ENCODE measurements at places on chromosomes 7 and 10.

DNA sequence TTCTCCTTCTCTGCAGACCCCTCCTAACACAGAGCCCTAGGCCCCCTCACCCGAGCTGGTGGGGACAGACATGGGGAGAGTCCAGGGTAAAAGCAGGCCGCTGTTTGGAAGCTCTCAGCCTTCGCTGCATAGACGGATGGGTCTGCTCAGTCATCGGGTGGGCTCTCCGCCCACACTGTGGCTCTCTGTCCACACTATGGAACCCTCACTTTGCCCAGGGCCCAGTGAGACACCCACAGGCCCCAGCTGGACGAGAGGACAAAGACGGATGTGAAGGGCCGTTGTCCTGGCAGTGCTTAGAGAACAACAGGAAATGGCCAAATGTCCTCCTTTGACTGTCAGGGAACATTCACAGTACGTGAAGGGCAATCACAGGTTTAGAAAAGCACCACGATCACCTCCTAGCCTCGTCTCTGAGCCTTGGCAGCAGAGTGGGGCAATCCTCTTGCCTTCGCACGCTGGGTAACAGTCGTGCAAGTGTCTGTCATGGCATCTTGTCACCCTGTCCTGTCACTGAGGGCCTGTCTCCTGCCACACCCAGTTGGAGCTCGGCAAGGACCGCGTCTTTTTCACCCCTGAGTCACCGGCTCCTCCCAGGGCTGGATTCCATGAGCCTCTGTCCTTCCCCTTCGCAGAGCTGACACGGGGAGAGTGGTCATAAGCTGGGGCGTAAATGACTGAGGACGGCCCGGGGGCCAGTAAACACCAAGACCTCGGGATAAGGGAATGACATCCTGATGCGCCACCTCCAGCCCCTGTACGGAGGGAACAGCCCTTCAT lies 80.6 kb downstream of the PRKAG2 start:
- DNase-seq: no peak

DNA sequence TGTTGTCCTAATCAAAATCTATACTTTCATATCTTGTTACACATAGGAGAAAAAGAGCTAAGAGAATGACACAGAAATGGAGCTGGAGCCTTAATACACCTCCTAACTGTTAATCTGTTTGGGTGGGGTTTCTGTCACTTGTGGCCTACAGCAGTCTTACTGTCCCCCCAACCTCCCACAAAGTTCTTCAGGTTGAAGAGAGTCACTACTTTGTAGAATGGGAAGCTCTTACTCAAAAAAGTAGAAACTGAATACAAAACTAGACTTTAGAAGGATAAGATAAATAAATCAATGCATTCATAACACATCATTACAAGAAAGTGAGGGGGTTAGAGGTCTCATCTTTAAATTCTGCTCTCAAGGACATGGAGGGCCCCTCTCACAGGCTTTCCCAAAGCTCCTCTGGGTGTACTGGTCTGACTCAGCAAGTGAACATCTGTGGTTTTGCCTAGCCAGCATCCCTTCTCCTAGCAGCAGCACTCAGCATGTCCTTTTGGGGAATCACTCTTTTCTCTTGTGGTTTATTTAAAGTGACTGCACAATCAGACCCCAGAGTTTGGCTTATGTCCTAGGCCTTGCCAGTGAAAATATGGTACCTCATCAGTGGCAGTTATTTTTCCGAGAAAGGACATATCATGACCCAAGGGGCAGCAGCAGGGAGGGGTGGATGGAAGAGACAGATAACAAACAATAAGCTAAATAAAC lies 2.0 kb upstream of the BLVRA start:
- no peak for DNase-seq

GRCh38 chr7:148715027-148715426 lies 16.3 kb downstream of the CUL1 start:
- no peak for DNase-seq

GRCh38 chr7:18859318-18859717 lies 258.1 kb downstream of the TWIST1 start:
- no peak for DNase-seq

- no peak for DNase-seq
Measured at GRCh38 chr10:114955984-114956383, 18.0 kb downstream of the TRUB1 start.

DNA sequence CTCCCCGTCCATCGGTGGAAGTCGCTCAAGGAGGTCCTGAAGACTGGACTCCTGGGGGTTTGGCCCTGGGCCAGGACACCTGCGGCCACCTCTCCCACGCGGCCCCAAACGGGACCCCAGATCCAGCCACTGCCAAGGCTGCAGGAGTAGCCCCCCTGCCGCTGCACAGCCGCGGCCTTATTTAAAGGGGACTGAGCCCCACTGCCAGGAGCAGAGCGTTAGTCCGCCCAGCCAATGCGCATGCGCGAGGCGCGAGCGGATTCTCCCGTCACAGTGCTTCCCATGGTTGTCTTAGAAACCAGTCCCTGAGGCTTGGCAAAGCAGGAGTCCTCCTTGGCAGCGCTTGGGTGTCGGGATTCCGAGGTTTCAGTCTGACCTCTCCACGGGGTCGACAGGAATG lies 320.0 kb downstream of the ZNF716 start:
- DNase-seq: no peak

DNA sequence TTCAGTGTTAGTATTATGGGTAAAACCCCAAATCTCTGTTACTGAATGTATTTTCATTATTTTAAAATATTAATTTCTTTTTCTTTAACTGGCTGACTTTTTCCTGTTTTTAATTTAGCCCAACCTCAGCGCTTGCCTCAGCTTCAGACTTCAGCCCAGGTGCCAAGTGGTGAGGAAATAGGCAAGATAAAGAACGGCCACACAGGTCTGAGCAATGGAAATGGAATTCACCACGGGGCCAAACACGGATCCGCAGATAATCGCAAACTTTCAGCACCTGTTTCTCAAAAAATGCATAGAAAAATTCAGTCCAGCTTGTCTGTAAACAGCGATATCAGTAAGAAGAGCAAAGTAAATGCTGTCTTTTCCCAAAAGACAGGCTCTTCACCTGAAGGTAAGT lies 57.5 kb downstream of the MDFIC start:
- no peak for DNase-seq

DNA sequence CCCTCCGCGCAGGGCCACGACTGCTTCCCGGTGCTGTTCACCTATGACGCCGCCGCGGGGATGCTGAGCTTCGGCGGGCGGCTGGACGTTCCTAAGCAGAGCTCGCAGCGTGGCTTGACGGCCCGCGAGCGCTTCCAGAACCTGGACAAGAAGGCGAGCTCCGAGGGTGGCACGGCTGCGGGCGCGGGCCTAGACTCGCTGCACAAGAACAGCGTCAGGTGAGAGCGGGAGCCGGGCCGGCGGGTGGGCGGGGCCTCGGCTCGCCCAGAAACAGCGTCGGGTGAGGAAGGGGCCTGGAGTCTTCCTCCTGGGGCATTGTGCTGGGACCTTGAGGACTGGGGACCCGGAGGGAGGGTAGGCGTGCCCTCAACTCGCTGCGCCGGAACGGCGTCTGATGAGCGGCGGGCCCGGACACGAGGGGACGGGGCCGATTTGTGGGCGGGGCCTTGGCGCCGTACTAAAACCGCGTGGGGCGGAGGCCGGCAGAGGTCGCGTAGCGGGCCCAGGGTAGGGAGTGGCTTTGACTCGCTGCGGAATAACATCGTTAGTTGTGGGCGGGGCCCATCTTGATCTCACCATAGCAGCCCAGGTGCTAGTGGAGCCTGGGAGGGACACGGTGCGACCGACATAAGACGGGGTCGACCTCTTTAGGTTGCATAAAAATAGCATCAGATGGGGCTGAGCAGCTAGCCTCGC lies 15.6 kb downstream of the PDAP1 start:
- DNase-seq: peak; percentile 81

DNA sequence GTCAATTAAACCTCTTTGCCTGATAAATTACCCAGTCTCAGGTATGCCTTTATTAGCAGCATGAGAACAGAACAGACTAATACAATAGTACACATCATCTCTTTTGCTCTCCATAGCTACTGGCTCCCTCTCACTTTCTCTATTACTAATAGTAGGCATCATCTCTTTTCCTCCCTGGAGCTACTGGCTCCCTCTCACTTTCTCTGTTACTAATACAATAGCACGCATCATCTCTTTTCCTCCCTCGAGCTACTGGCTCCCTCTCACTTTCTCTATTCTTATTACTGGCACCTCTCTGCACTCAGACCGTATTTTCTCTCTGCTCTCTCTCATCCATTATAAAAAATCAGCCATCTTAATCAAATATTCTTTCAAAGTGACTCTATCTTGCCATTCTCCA lies 37.1 kb downstream of the SLC25A13 start:
- DNase-seq: no peak

DNA sequence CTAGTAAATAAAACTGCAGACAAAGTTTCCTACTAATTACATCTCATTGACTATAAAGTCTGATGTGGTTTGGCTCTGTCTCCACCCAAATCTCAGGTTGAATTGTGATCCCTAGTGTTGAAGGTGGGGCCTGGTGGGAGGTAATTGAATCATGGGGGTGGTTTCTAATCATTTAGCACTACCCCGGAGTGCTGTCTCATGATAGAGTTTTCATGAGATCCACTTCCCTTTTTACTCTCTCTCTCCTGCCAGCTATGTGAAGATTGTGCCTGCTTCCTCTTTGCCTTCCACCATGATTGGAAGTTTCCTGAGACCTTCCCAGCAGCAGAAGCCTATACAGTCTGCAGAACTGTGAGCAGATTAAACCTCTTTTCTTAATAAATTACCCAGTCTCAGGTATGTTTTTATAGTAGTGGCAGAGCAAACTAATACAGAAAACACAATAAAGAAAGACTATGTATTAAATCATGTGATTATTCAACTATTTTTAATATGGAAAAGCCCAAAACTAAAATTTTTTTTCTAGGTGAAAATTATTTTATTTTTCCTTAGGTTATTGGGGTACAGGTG lies 232.1 kb downstream of the FZD1 start:
- no peak for DNase-seq

DNA sequence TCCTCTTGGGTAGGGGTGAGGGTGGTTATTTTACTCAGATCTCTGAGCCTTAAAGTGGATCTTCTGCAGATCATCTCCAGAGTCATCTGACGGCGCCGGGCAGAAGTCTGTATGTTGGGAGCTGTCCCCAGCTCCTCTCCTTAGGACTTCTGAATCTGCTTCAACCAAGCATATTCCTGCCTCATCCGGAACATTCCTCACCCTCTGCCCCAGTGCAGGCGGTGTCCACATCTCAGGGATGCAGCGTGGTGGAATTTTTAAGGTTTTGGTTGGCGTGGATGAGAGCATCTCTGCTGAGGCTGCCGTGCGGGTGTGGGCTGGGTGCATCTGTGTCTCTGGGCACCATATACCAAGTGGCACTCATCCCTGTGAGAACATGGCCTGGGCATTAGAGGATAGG lies 148.3 kb downstream of the MGMT start:
- DNase-seq: no peak

DNA sequence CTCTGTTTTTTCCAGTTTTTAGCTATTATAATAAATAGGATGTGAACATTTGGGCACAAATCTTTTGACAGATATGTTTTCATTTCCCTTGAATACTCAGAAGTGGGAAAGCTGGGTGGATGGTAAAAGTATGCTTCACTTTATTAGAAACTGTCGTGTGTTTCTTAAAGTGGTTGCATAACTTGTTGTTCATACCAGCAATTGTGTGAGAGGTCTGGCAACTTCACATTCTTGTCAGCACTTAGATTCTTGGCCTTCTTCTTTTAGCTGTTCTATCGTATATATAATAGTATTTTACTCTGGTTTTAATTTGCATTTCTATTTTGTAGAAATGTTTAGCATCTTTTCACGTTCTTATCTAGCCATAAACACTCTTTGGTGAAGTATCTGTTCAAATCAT lies 894.4 kb downstream of the KCNMA1 start:
- DNase-seq: no peak

GRCh38 chr7:46625032-46625431 lies 704.0 kb upstream of the IGFBP3 start:
- DNase-seq: no peak

DNA sequence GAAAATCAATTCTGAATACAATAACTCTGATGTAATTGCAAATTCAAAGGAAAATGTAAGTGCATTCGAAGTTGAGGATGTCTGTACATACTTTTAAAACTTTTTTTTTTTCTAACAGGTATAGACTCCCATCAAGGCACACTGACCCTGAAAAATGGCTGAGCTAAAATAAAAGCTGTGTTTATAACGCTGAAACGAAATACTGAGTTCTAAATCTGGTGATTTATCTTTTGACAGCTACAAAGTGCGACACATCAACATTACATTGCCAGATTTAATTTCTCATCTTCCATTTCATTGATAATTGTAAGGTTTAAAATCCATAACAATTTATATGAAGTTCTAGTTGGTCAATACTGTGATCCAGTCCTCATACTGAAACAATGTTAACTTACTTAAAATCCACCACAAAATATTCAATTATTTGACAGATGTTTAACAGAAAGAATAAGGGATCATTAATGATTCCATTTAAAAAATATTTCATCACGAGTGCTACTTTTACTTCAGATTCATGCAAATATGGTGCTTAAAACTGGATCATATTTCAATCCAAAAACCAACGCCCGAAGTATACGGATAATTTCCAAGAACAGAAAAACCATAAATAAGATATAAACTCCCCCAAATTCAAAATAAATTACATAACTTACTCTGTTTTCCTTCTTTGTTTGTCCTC lies 1.4 kb downstream of the RAB11FIP2 start:
- no peak for DNase-seq

DNA sequence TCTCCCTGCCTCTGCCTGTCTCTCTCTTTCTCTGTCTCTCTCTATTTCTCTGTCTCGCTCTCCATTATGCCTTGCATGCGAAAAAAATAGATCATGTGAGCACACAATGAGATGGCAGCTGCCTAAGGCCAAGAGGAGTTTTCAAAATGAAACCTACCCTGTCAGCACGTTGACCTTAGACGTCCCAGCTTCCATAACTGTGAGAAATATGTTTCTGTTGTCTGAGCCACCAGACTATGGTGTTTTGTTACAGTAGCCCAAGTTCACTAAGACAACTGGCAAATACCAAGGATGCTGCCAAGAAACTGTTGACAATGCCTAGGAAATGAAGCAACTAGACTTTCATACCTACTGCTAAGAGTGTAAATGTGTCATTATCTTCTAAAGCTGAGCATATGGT lies 70.6 kb upstream of the PLXDC2 start:
- no peak for DNase-seq

DNA sequence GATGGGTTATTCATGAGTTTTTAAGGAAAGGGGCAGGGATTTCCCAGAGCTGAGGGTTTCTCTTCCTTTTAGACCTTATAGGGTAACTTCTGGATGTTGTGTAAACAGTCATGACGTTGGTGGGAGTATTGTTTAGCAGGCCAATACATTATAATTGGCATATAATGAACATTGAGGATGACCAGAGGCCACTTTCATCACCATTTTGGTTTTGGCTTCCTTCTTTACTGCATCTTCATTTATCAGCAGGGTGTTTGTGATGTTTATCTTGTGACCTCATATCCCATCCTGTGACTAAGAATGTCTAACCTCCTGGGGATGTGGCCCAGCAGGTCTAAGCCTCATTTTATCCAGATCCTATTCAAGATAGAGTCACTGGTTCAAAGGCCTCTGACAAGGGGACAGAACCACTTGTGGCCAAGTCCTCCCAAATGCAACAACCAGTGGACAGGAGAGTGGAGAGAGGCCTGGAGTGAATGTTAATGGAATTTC lies 77.3 kb upstream of the RPA3 start:
- DNase-seq: no peak
